ENCODE measurements at places on chromosomes 1 and 21.

GRCh38 chr1:45437323-45437722 lies 53.6 kb downstream of the TESK2 start:
- DNase-seq: no peak

DNA sequence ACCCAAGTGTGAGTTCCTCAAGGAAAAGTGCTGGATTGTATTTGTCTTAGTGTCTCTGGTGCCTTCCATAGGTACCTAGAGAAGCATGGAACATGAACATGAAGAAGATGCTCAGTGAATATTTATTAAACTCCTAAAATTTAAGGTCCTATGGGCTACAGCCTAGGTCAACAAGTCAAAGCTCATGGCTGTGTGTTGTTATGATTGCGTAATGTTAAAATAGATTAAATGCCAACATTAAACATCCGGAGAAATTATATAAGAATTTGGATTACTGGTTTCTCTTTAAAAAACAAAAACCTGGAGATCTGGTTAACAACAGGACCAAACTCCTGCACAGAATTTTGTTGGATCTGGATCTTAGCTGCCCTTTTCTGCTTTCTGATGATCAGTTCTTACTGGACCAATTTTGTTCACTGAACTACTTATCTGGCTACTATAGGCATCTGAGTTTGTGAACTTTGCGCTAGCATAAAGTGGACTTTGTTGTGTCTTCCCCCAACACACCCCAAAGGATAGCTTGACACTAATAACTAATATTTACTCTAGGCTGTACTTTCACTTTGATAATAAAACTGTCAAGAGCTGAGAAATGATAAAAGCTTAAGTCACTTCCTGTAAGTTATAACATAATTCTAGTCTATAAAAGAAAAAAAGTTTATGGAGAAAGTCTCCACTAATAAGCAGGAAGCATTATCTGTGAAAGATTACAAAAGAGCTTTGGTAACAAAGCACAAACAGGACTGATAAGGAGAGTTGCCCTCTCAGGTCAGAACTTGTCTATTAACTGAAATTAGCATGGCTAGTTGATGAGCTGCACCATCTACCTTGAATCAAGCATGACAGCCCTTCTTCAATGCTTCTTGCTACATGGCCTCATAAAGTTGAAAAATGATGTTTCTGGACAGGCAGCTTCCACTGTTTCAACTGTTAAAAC lies 20.7 kb downstream of the F5 start:
- no peak for DNase-seq

- DNase-seq: no peak
Observed at GRCh38 chr1:90476411-90476810, 240.7 kb downstream of the BARHL2 start.

DNA sequence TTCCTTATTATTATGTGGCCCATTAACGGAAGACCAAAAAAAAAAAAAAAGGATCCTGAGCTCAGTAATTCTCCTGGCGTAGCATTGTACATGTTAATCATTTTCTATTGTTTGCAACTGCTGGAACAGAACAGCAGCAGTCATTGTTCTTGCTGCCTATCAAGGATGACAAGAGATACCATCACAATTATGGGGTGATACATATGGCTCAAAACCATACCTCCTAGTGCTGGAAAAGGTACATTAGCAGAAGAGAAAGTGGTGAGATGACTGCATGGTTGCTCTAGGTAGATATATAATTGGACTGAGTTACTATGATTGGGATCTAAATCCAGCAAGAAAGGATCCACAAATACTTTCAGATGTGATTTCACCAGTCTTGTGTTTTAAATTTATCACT lies 13.3 kb upstream of the TLR5 start:
- no peak for DNase-seq

DNA sequence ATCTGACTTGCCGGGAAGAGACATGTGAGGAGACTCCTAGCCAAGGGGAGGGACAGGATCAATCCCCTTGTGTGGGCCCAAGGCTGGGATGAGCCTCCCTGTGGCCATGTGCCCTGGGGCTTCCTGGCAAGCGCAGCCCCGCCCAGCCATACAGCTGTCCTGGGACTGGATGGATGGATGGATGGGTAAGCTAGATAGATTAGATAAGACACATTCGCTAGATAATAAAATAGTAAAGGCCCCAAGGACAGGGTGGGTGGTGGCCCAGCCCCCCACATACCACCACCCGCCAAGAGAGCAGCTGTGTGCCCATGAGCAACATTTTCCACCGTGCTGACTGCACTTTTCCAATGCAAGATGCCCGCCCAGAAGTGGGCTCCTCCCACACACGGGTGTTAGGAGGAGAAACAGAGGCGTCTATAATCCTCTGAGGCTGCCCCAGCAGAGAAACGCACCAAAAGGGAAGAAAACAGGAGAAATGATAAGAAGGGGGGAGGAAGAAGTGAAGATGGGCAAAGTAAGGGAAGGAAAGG lies 25.1 kb downstream of the ZBTB17 start:
- peak; percentile 82 for DNase-seq

All from right cardiac atrium (tissue), 5 donors.